ENCODE measurements at places on chromosomes 2 and 18.

GRCh38 chr2:181394741-181395437, 62.3 kb upstream of the ITGA4 start:
- no peak for DNase-seq

- peak; percentile 41 for DNase-seq
Measured at GRCh38 chr18:80022613-80023012, 11.6 kb upstream of the RBFA start.

- no peak for DNase-seq
Measured at GRCh38 chr2:177908182-177908581, 164.4 kb downstream of the PDE11A start.

- no peak for DNase-seq
Measured at GRCh38 chr2:10094271-10094814, 14.1 kb upstream of the CYS1 start.

DNA sequence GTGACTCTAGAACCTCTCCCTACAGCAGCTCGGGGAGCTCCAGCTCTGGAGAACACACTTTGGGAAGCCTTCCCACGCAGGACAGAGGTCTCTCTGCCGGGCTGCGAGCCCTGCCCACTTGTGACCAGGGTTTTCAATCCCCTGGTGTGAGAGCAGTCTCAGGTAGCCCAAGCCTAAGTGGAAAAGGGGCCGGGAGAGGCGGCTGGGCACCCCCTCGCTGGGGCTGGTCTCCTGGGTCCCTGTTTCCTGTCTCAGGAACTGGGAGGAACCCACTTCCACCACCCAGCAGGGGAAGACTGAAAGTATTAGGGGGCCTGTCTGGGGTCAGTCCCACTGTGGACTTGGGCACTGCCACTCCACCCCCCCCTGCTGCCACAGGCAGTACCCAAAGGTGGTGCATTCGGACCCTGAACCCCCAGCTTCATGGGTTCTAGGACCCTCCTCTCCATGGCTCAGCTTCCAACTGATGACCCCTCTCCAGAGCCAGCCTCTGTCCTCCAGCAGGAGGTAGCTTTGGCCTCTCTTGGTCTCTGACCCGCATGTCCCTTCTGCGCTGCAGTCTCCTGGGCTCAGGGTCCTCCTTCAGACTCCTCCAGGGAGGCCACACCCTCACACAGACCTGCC, 70.0 kb downstream of the RRM2 start:
- no peak for DNase-seq

DNA sequence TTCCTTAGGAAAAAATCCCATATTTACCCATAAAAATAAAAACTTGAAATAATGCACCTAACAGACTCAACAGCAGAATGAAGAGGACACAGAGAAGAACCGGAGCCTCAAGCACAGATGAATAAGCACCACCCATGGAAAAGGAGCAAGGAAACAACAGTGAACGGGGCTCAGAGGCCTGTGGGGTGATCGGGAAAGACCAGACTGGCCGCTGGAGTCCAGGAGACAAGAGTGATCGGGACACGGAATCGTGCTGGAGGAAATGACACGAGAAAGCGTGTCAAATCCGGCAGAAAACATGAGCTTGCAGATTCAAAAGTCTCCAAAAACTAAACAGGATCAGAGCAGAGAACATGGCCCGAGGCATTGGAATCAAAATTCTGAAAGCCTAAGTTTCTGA, 448.0 kb upstream of the SALL3 start:
- no peak for DNase-seq

- DNase-seq: no peak
Measured at GRCh38 chr2:241489088-241489487, 19.3 kb downstream of the STK25 start.

DNA sequence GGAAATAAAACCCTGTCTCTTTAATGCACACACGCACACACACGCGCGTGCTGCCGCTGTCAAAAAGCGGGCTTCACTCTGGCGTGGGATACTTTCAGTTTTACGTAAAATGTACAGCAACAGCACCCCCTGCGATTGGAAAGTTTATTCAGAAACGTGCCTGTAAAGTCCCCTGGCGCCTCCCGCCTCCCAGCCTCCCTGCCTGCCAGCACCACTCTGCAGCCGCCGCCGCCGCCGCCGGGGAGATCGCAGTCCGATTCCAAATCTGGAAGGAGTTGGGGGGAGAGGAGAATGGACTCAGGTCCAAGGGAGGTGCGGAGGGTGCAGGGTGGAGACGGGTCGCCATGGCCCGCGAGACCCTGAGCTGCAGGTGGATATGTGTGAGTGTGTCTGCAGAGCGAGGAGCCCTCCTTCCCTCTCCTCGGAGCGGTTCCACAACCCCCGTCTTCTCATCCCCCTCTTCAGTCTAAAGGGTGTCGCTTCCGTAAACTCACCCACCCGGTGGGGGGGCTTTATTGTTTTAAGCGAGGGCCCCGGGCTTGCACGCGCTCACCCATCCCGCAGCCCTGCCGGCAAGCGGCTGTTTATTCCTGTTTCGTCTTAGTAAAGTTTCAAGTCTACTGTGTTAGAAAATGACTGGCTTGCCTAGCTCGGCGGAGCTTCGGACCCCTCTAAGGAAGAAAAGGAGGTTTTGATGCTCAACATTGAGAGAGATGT, 1.8 kb upstream of the BCL11A start:
- DNase-seq: peak; percentile 72

- peak; percentile 75 for DNase-seq
Measured at GRCh38 chr2:215917953-215918620, 95.3 kb downstream of the MREG start.

- DNase-seq: no peak
Measured at GRCh38 chr2:209821806-209822205, 50.2 kb downstream of the UNC80 start.

- DNase-seq: no peak
Measured at GRCh38 chr18:269480-270095, 1.7 kb upstream of the THOC1 start.

- peak; percentile 54 for DNase-seq
Measured at GRCh38 chr2:166417669-166418068, 41.9 kb upstream of the SCN9A start.

- DNase-seq: no peak
Measured at GRCh38 chr2:25265802-25266201, 75.9 kb downstream of the DNMT3A start.

- DNase-seq: no peak
Measured at GRCh38 chr2:120251880-120252224, 800 bp upstream of the RALB start.

GRCh38 chr2:9538000-9538507, 17.6 kb downstream of the ADAM17 start:
- peak; percentile 89 for DNase-seq

DNA sequence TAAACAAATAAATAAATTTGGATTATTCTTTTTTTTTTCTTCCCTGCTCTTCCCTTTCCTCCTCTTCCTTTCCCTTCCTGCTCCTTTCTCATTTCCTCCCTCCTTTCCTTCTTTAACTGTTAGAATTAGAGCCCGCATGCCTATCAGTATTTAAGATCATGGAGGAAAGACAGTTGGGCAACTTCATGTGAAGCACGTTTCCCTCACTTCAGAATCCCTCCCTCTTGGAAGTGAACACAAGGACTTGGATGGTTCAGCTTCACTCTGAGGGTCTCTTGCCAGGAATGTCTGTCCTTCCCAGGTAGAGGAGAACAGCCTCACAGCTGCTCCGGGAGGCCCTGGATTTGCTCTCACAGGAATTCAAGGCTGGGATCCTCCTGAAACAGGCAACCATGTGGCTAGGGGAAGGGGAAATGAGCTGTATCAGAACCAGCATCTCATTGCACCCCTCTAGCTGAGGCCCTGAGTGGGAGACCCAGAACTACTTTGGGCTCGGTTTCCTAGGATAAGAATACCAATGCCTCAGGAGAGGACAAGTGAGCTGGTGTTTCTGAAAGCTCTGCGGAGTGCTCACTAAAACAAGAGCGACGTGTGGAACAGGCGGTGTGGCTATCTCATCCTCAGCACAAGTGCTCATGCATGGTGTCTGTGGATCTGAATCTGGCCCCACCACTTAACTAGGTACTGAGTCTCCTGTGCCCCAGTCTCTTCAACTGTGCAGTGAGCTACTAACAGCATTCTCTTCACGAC, 230.5 kb downstream of the MYCN start:
- DNase-seq: no peak

- no peak for DNase-seq
Measured at GRCh38 chr2:52404046-52404445, 1363.6 kb upstream of the CHAC2 start.

DNA sequence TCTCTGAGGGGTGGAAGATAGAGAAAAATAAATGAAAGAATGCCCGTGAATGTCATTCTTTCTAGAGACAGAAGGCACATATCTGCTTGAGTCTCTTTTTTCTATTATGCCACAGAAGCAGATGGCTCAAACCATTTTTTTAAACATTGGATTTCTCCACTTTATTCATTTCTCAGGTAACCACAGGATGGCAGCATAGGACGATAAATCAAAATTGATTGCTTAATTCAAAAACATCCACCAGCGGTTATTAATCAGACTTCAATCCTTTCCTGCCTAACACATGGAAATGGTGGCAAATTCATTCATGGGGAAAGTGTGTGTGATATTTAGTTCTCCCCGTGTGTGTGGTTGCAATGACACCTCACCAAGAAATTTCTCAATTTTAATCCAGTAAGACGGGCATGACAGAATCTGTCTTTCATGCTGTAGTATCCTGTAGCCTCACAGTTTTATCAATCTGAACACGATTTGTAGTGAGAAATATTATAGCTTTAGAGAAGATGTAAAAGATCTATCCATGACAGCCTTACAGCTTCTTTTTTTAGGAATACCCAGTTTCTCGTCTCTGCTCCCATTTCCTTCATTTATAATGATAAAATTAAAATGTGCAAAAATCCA, 72.2 kb downstream of the DSC3 start:
- DNase-seq: peak; percentile 16

DNA sequence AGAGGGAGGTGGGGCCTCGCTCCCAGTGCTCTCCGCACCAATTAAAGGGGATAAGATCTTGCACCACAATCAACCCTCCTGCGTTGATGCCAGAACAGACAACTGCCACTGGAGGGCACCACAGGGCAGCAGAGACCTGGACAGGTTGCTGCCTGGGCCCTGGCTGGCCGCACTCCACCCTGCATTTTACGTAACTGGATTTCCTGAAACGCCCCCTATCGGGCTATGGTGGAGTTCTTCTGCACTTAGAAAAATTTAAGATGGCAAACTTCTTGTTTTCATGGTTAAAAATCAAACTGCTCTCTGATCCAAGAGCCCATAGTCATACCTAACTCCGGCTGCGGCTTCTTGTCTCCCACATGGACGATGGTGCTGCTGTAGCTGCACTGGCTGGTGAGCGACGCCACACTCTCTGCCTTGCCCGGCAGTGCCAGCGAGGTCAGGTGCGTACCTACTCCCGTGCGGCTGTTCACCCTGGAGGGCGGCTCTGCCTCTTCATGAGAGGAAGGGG, 16.8 kb upstream of the HES6 start:
- DNase-seq: peak; percentile 75

DNA sequence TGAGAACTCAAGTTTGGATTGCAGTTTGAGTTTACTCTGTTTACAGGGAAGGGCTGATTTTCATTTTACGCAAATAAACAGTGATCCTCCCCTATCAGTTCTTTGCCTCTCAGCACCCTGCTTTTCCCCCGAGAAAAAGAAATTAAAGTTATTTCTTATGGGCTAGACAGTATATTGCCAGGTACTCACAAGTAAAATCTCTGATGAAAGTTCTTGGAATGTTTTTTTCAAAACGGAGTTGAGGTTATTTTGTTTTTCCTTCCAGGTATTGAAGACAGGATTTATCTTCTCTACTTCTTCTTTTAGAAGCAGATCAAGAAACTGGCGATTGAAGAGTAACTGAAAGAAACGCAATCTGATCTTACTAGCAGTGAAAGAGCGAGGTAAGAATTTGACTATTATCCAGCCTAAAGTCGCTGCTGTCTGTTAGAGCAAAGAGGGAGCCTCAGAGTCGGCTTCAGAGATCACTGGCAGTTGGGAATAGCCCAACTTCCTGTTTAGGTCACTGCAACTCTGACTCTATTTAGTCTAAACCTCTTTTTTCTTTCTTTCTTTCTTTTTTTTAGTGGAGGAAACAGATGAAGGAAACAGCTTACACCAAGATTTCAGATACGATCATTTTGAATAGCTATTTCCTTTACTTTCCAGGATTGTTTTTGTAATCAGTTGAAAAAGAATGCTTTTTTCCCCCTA, at the start of gene TFPI:
TFPI (minus strand) TSS at position 425 of the 693 bp plus-strand sequence. CDS start 50,667 bp downstream, outside the sequence.
- DNase-seq: peak; percentile 81

- DNase-seq: no peak
Measured at GRCh38 chr18:63405986-63406385, 16.3 kb downstream of the VPS4B start.

GRCh38 chr2:86443631-86444350, 2.6 kb downstream of the KDM3A start:
- no peak for DNase-seq

- no peak for DNase-seq
Measured at GRCh38 chr18:35852786-35853185, 119.7 kb upstream of the RMP24 start.

- no peak for DNase-seq
Measured at GRCh38 chr2:195622966-195623365, 34.1 kb upstream of the SLC39A10 start.

DNA sequence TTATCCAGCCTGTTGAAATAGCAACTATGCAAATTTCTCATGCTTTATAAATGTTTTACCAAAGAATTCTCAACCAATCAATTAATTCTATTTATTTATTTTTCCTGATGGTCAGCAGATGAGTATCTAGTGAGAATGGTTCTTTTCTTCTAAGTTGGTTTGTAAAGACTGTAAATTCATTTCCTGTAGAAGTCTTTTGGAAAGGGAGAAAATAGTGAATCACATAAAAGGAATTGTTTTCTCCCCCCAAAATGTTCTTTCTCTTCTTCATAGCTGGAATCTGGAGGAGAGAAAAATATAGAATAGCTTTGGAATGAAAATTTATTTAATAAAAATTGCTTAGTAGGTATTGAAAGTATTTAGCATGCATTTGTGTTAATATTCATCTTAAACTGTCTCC, 836.1 kb upstream of the ZEB2 start:
- peak; percentile 31 for DNase-seq

GRCh38 chr2:42771546-42772153, 7.7 kb upstream of the OXER1 start:
- no peak for DNase-seq

DNA sequence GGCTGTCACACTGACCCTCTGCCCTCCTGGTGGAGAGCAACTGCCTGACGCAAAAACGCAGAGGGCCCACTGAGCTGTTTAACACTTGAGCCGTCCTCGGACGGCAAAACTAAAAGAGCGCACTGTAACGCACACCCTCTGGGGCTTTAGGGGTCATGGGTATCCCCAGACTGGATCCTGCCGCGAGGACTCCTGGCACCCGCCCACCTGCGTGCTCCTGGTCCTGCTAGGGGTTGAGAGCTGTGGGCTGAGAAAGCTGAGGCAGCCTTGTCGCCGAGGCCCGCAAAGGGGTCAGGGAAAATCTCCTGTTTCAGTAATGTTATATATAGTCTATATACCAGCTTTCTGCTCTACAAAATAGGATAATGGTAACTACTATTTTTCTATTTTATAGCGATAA, 39.1 kb downstream of the MDH1 start:
- DNase-seq: no peak

Measured in astrocyte of the spinal cord (primary cell).